ENCODE measurements at places on chromosomes 2 and 18.

DNA sequence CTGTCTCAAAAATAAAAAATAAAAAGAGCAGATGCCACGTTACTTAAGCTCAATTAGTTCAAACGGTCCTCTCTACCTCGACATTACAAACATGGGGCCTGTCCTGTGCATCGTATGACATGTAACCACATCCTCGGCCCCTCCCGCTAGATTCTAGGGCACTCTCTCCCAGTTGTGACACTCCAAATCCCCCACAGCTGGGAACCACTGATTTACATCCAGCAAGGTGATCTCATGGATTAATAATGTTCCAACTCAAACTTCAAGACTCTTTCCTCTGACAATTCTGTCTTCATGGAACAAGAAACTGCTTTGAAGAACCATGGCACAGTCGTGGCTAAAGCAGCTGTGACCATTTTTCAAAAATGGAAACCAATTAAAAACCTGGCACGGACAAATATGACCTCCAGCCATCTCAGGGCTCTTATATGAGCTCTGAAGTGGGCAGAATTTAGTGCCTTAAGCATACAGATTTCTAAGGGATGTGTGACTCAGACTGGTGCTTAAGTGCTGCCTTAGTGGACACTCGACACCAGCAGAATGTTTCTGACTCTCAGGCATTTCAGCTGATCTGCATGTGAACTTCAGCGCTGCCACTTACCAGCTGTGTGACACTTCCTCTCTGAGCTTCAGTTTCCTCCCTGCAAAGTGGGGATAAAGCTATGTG, 31.7 kb upstream of the ASAP2 start:
- DNase-seq: no peak

DNA sequence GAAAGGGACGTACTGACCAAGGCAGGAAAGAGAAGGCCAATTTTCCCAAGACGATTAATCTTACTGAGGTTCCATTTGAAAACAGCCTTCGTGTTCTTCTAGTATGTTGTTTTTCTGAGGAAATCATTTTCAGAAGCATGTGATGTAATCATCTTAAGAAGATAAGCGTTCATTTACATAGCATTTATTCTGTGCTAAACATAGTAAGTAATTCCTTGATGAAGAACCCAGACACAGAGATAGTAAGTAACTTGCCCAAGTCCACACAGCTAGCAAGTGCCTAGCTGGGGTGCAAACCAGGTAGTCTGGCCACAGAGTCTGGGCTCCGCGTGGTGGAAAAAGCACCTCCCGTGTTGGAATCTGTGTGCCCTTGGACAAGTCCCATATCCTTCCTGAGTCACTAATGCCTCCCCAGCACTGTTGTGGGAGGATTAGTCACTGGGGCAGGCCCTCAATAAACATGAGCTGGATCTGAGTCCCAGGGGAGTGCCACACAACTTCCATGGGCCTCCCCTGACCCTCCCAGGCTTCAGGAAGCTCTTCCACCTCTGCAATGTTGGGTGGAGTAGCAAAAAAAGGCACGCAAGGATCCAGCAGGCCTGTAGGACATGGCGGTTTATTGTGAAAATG, 26.9 kb upstream of the ASAP2 start:
- no peak for DNase-seq

DNA sequence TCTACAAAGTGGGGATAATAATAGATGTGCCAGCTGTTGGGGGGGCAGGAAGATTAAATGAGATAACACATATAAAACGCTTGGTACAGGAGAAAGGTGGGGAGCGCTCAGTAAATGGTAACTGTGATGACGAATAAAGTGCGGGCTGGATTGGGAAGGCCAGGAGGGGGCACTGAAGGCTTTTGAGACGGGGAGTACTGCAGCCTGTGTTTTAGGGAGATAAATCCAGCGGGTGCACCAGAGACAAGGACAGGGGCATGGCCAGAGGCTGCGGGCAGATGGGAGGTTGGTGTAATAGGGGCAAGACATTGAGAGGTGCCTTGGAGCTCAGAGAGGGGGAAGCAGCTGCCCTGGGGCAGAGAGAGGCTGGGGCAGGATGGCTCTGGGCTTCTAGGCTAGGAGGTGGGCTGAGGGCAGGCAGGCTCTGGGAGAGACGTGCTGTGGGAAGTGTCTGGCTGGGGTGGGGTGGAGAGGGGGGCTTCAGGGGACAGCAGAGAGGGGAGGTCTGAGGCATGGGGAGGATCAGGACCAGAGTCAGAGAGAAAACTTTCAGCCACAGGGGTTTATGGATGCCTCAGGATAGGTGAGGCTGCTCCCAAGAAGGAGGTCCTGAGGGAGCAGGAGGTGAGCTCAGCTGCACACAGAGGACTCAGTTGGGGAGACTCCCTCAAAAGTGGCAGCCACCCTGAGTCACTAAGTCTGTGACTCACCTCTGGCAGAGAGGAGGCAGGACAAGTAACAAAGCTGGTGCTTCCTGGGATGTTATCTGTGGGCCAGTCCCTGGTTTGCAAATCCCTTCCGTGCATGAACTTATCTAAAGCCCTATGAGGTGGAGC, 18.8 kb downstream of the TEX44 start:
- no peak for DNase-seq

- DNase-seq: no peak
These were observed 77.8 kb upstream of the SETBP1 start for GRCh38 chr18:44602845-44603244.

DNA sequence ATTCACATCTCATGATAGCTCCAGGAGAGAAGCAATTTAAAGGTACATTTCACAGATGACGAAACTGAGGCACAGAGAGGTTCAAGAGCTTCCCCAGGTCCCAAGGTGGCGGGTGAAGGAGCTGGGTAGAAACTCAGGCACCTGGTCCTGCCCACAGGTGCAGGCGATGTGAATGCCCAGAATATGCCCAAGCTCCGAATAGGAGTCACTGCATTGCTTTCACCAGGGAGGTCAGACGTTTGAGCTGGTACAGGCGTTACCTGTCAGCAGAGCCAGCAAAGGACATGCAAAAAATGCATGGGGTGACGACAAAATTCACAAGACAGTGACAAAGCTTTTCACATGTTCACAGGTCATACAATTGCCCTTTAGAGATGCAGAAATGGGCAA, 247.9 kb downstream of the HDAC4 start:
- DNase-seq: no peak

- no peak for DNase-seq
These were observed 77.6 kb downstream of the KIF5C start for GRCh38 chr2:148952621-148953020.

DNA sequence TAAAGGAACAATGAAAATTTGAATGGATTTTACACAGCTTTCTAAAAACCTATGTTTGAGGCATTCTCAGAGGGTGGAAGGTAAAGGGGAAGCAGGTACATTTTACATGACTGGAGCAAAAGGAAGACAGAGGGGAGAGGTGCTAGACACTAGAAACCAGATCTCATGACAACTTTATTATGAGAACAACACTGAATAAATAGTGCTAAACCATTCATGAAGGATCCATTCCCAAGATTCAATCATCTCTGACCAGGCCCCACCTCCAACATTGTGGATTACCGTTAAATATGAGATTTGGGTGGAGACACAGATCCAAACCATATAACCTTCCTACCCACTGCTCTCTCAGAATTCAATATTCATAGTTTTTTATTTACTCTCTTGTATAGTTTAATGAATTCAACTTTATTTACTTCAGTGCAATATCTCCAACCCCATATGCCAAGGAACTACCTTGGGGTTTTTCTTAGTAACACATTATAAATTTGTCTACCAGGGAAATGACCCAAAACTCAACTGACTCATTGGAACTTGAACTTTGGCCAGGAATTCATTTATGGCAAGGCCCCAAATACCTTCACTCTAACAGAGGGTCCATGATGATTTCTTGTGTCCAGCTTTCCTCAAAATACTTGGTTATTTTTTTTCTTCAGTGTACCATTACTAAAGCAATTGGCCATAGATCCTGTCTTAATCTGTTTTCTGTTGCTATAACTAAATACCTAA, 317.8 kb downstream of the GULP1 start:
- DNase-seq: no peak

GRCh38 chr2:208350610-208351009, 56.0 kb upstream of the PTH2R start:
- DNase-seq: no peak

DNA sequence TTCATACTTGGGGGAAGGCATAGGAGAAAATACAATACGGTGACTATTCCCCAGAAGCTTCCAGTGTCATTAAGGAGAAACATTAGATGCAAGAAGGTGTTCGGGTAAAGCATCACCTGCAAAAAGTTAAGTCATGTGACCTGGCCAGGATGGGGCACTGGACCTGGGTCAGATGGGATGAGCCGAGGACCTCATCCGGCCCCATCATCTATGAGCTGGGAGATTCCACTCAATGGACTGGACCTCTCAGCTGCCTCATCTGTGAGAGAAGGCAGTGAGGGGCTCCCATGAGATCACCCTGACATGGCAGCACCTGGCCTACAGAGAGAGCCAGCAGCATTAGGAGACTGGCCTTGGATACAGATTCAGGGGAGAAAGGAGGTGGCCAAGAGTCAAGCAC, 111.4 kb upstream of the TEX51 start:
- no peak for DNase-seq

DNA sequence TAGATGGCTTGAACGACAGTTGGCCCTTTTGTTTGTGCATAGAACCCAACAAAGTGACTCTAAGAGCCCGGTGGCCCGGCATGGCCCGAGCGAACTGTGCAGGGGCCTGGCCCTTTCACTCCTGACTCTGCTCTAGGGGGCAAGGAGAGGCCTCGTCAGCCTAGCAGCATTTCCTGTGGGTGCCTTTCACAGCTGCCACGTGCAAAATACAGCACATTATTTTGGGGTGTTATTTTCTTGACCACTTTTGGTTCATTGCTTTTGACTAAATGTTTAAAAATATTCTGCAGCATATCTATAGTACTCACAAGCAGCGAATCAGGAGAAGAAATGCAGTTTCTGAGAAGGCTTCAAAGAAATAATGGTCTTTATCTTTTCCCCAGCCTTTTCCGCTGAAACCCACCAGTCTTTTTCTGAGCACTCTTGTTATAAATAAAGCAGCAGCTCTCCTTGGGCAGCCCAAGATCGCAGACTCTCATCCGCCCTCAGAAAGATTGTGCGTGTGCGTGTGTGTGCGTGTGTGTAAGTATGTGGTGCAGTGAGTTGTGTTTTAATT, 31.3 kb downstream of the DGKD start:
- no peak for DNase-seq

- DNase-seq: no peak
These were observed 24.1 kb downstream of the SKA1 start for GRCh38 chr18:50398947-50399346.

DNA sequence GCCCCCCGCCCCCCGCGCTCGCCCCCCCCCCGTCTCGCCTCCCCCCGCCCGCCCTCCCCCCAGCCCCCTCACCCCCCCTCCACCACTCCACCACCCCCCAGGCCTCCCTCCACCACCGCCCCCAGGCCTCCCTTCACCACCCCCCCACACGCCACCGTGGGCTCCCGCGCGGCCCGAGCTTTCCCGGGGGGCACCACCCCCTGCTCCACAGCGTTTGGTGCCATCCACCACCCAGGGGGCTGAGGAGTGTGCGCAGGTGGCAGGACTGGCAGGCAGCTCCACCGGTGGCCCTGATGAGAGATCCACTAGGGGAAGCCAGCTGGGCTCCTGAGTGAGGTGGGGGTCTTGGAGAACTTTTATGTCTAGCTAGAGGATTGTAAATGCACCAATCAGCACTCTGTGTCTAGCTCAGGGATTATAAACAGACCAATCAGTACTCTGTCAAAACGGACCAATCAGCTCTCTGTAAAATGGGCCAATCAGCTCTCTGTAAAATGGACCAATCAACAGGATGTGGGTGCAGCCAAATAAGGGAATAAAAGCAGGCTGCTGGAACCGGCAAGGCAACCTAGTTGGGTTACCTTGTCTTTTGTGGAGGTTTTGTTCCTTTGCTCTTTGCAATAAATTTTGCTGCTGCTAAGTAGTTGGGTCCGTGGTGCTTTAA, 43.0 kb upstream of the ITSN2 start:
- DNase-seq: no peak

- DNase-seq: no peak
These were observed 249.6 kb downstream of the MTX2 start for GRCh38 chr2:176518823-176519222.

GRCh38 chr2:74939919-74940812, 18.3 kb upstream of the POLE4 start:
- no peak for DNase-seq

- DNase-seq: no peak
These were observed 3.7 kb upstream of the PCBP1 start for GRCh38 chr2:70083344-70084156.

DNA sequence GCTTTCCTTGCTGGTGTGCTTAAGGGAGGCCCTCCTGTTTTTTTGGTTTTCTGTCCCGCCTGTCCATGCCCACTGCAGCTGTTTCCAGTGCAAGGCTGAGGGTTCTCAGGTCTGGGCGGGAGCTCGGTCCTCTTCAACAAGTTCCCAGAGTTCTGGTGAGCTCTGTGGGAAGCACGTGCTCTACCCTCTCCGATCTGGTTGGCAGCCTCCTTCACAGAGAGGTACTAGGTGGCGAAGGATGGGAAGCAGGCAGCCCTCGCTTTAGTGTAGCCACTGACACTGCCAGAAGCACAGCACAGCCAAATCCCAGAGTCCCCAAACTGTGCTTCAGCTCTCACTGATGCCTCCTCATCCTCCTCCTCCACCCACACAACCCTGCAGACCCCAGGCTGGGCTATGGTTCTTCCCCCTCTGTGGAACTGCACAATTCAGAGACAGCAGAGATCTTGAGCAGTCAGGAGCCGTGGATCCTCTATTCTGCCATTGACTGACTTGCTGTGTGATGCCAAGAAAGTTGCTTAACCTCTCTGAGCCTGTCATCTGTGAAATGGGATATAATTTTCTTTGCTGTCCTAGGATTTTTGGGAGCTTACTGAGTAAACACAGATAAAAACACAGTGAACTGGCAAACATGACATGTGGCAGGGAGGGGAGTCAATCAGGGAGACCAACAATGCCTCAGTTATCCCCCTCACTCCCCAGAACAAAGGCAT, 157.3 kb downstream of the MSH2 start:
- DNase-seq: no peak

GRCh38 chr18:8324343-8325065, 284.7 kb upstream of the RAB12 start:
- DNase-seq: no peak

DNA sequence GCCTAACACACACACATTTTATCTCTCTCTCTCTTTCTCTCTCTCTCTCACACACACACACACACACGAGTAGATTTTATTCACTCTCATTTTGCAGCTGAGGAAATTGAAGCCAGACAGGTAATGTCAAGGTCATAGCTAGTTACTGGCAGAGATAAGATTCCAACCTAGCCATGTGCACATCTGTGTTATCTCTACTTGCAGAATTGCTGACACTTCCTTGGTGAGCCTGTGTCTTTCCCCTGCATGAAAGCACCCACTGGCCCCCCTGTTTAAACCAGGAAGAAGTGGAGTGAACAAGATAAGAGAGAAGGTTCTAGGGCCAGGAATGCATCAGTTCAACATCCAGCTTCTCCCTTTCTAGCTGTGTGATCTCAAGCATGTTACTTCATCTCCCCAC, 423.7 kb downstream of the TXNL1 start:
- DNase-seq: no peak
